RCC 7860 (cell line): ENCODE measurements at places on chromosomes 2 and 18.

DNA sequence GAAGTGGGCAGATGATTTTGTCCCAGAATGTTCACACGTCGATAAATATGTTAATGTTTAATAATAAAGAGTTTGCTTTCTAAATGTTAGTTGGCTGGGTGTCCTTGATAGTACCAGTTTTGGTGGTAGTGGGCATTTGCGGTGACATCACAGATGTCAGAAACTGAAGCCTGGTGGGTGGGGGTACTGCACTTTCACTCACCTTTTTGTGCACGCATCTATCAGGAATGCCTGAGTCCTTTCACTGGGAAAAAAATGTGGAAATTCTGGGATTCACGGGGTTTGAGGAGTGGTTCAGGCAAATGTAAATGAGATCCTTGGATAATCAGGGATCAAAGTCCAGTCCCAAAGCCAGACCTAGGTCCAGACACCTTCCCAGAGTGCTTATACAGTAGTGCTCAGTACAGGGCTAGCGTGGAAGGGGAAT, 3.2 kb downstream of the EPAS1 start:
- DNase-seq, result no peak

- no peak for DNase-seq
These were observed 16.5 kb upstream of the CNDP2 start for GRCh38 chr18:74479486-74480148.

DNA sequence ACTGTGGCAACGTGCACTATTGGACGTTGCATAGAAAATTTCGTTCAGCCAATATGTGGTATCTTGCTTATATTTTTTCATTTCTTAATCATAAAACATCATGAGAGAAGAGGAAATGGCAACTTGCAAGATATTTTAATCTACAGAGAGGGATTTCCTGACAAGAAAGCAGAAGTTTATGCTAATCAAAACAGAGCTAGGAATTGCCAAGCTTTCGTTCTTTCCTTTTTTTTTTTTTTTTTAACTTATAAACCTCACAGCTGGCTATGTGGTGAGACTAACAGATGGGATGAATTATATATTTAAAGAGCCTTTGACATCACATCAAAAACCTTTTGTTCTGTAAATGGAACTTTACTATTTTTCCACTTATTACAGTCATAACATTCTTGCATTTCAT, 1136.9 kb upstream of the TMEFF2 start:
- no peak for DNase-seq

- DNase-seq, result no peak
These were observed 272.8 kb upstream of the MMADHC start for GRCh38 chr2:149860276-149860921.

GRCh38 chr18:40606996-40607395, 1348.0 kb upstream of the PIK3C3 start:
- DNase-seq, result no peak

- DNase-seq, result no peak
These were observed 32.3 kb downstream of the CARF start for GRCh38 chr2:202944408-202944807.

DNA sequence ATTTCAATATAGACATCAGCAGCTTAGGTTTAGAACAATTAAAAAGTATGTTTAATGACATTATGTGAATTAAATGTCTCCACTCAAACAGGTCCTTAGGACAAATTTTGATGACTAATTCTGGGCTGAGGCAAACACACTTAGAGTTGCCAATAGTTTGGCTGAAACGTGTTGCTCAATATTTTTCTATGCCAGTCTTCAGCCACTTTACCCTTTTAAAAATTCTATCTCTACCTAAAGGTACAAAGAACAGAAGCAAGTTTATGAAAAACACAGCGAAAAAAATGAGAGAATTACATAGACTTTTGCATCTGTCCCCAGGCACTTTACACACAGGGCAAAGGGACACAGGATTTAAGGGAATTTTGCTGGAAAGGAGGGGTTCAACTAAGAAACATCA, 4.5 kb downstream of the IDH1 start:
- no peak for DNase-seq

DNA sequence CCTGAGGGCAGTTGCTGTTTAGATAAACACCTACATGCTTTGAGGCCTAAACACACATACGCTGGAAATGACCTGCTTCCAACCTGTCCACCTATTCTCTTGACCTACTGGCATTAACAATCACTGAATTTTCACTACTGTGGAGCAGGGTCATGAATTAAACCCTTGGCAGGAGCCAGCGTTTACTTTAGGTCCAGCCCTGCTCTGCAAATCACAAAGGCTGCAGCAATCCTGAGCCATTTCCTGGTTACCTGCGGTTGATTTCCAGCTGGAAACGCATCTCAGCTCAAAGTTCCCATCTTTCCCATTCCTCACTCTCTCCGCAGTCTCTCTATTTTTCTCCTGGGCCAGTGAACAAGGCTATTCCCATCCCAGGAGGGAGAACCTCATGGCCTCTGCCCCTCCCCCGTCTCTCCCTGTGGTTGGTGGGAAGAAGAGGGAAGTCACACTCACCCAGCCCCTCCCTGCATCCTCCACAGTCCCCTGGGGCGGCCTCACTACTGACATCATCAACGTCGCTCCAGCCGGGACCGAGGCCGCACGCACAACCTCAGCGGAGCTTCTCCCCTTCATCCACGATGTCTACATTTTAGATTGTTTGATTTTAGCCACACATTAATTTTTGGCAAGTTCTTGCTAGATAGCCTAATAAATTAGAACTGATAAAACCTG, 84.5 kb upstream of the SNTG2 start:
- DNase-seq, result no peak

- no peak for DNase-seq
These were observed 41.4 kb downstream of the PDIA6 start for GRCh38 chr2:10770956-10771750.

- no peak for DNase-seq
These were observed 222.4 kb downstream of the WDR7 start for GRCh38 chr18:56873441-56874140.

GRCh38 chr18:23270986-23271680, 135.8 kb downstream of the CABLES1 start:
- no peak for DNase-seq

DNA sequence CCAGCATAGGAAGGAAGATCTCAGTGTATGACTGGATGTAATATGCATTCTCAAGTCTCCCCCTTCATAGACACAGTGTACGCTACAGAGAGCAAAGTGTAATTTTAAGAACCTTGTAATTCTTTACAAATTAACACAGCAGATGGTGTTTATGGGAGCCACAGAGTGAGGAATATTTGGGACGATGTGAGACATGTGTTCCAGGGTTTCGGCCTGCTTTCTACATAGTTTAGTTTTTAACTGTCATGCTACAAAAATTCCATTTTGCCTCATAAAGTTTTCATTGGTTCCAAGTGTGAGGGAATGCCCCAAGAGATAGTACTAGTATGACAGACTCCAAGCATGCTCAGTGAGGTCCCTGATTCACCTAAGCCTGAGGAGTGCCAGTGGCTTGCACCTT, 76.2 kb upstream of the LRRTM1 start:
- no peak for DNase-seq

DNA sequence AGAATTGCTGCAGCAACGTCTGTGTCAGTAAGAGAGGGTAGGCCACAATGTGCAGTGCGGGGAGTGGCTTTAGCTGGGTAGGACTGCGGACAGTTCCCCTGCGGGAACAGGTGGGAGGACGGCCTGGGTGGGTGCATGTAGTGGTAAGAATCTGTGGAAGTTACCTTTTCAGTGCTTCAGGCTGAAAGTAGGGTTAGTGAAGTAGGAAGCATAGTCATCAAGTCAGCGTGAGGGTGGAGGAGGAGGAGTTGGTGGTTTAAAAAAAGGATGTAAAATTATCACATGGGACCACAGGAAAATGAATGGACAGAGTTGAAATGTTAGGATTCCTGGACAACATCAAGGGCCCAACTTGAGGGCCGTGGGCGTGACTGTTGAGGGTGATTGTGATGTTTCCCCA, 13.2 kb downstream of the CEP192 start:
- no peak for DNase-seq

DNA sequence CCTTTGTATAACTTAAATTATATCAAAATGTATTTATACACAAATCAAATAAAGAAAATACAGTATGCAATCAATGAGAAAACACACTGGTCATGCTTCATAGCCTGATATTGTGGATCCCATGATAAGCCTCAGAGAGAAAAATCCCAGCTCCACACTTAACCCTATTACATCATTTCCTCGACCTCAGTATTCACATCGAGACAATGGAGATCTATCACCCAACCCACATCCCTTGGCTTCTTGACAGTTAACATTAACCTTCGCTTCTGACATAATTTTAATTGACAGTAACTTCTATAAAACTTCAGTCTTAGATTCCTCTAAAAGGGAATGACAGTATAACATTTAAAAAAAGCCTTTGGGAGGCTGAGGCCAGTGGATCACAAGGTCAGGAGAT, 11.6 kb downstream of the TMX3 start:
- no peak for DNase-seq

GRCh38 chr18:63147973-63148372, 171.6 kb downstream of the BCL2 start:
- no peak for DNase-seq

GRCh38 chr18:66867653-66868052, 263.8 kb upstream of the CDH19 start:
- DNase-seq, result no peak

GRCh38 chr2:171810422-171811244, 83.4 kb downstream of the SLC25A12 start:
- no peak for DNase-seq

DNA sequence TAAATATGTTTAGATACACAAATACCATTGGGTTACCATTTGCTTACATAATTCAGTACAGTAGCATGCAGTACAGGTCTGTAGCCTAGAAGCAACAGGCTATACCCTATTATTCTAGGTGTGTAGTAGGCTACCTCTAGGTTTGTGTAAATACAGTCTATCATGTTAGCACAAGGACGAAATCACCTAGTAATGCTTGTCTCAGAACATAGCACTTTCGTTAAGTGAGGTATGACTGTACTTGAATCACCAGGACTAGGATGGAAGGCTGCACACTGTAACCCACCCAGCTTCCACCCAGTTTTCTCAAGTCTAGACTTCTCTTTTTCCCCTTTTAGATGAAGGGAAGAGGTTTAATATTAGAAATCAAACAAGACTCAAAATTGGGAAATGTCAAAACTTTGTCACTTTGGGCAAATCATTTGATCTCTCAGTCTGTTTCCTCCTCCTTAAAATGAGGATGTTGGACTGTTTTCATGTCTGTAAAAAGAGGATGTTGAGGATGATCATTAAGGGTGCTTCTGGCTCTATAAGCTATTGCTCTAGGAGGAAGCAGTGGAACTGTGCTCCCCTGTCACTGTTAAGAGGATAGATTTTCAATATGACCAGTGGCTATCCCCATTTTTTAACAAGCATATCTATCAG, 3.7 kb upstream of the SOCS6 start:
- no peak for DNase-seq

- no peak for DNase-seq
These were observed 54.3 kb downstream of the RNF144A start for GRCh38 chr2:6971502-6971901.

DNA sequence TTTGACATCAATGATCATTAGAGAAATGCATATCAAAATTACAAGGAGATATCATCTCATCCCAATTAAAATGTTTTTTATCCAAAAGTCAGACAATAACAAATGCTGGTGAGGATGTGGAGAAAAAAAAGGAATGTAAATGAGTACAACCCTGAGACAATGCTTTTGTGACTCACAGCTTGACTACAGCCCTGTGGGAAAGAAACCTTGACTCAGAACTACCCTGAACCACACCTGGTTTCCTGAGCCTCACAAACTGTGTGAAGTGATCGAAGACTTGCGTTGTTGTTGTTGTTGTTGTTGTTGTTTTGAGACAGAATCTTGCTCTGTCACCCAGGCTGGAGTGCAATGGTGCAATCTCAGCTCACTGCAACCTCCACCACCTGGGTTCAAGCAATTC, 266.6 kb upstream of the MYT1L start:
- DNase-seq, result no peak

DNA sequence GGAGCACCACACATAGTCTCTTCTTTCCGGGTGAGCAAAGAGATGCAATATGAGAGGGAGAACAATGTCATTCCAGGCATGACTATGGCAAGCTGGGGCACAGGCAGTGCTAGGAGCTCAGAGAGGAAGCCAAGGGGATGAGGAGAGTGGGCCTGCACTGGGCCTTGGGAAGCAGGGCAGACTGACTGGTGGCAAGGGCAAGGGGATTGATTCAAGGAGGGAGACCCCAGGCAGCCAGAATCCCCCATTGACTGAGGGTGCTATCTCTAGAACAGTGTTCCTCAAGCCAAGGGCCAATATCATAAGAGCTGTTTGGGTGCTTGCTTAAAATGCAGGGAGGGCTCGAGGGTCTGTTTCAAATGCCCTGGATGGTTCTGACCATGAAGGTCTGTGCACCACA, 36.1 kb downstream of the MARCO start:
- no peak for DNase-seq
